ENCODE measurements at places on chromosomes 3 and 15.

- no peak for DNase-seq
Measured at GRCh38 chr15:60009124-60009960, 5.2 kb downstream of the FOXB1 start.

DNA sequence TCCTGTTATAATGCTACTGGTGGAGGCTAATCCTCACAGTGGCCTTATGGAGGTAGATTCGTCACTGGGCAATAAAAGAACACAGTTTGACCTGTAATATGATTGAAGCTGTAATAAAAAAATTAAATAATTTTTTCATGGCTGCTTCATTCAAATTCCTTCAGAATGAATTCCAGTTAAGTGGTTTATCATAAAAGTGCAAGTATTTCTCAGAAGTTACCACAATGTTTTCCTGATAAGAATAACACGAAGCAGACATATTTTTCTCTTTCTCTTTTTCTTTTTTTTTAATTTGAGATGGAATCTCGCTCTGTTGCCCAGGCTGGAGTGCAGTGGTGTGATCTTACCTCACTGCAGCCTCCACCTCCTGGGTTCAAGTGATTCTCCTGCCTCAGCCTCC is 15.6 kb downstream of the B4GALT4 start:
- DNase-seq, result no peak

DNA sequence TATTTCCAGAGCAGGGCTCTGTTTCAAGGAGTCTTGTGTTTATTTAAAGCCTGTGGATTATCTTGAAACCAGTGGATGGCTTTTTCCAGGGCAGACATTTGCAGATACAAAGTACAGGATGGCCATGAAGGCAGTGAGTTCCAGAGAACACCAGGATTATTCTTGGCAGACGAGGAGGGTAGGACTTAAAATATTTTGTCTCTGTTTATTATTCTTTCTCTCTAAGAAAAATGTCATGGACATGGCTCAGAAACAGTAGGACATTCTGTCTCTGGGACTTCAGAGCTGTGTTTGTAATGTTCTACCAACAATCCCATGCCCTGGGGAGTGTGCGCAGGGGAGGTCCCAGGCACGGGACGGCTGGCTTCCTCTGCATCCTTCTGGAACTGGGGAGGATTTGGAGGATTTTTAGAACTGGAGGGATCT is 125.9 kb downstream of the ATP10A start:
- no peak for DNase-seq

GRCh38 chr3:54856271-54856670 is 71.6 kb downstream of the LRTM1 start:
- DNase-seq, result no peak

DNA sequence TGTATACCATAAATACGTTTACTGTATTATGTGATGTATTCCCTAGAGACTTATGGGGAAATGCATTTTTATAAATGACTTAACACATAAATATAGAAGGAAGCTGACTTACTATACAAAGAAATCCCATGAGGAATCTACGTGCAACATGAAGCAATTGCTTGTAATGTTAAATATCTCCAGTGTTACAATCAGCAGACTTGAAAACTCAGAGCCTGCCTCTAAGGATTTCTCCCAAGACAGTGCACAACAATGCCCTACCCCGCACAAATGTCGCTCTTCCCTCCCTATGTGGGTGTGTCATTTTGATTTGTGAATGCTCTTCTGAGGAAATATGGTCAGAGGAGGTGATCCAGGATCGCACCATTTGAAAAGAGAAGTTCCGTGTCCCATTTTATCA is 629.0 kb downstream of the NR2F2 start:
- DNase-seq, result no peak

DNA sequence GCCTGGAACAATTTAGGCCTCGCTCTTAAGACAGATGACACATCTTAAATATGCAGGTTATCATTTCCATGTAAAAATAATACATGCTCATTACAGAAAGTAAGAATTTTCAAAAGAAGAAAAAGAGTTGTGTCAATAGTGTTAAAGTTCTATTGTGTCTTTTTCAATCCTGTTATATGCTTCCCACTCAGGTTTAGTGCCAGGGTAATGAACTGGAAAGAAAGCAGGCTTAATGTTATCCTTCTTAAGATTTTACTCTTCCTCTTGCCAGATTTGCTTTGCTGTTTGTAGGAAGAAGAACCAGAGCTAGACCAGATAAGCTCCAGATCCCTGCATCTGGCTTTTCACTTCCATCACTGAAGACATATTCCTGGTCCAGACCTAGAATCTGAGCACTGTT is 128.6 kb downstream of the TPRG1 start:
- DNase-seq, result no peak
